ENCODE measurements at places on chromosomes 2 and 18.

DNA sequence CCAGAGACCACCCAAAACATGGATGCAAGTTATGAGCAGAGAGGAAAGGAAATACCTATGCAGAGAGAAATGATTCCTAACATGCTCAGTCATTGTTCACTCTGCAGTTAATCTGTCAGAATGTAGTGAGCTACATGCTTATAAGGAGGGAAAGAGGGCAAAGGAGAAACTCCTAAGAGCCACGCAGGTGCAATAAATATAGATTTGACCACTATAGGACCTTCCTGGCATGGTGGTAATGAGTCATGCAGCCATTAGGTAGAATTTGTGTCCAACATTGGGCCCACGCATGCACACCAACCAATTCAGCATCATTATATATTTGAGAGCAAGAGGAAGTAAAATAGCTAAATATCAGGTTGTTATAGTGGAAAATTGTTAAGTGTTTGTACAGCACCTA is 699.9 kb downstream of the DSC3 start:
- DNase-seq: no peak

DNA sequence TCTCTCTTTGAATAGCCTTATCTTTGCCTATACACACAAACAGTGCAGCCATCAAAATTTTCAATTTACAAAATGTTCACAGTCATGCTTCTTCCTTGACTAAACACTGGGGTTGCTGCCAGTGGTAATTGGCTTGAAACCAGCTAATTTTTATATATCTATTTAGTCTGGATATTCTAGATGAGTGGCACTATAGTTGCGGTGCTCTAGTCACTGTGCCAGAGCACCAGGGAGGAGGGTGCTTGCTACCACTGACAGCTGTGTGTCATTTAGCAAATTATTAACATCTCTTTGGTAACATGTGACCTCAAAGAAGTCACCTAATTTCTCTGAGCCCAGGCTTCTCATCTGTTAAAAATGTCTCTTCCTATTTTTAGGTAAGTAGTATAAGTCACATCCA is 130.4 kb downstream of the MEIS1 start:
- no peak for DNase-seq

DNA sequence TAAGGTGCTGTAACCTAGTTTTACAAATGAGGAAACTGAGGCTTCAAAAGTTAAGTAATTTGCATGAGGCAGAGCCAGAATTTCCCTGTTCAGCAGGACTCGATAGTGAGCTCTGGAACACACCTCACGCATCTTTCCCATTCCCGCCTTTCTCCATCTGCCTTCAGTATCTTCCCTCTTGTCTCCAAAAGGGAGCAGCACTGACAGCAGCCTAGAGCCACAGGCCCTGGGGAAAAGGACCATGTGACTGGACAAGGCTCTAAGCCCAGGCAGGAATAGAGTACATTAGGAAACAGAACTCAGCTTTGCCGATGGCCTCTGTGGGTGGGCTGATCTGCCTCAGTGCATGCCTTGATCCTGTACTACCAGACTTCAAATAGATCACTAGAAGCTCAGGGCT is 21.5 kb downstream of the GPR155 start:
- DNase-seq: no peak

- no peak for DNase-seq
Measured at GRCh38 chr2:108240966-108241365, 1.2 kb downstream of the SULT1C3 start.

- DNase-seq: no peak
Measured at GRCh38 chr2:19835781-19836281, 66.0 kb downstream of the TTC32 start.

DNA sequence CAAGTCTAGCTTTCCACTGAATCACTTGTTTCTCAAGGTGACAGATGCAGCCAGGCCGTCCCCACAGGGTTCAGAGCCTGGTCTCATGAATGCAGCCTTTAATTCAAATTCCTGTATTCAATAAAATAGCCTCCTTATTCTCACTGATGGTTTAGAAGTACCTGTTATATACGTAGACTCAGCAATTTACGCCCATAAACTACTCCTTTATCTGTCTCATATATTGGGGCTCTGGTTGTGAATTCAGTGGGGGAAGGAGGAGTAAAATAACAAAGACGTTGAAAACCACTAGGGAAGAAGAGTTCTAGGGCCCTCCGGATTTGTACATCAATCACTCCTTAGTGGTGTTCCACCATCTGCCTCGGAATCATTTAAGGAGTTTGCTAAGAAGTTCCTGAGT is 1.7 kb downstream of the OBSL1 start:
- no peak for DNase-seq

DNA sequence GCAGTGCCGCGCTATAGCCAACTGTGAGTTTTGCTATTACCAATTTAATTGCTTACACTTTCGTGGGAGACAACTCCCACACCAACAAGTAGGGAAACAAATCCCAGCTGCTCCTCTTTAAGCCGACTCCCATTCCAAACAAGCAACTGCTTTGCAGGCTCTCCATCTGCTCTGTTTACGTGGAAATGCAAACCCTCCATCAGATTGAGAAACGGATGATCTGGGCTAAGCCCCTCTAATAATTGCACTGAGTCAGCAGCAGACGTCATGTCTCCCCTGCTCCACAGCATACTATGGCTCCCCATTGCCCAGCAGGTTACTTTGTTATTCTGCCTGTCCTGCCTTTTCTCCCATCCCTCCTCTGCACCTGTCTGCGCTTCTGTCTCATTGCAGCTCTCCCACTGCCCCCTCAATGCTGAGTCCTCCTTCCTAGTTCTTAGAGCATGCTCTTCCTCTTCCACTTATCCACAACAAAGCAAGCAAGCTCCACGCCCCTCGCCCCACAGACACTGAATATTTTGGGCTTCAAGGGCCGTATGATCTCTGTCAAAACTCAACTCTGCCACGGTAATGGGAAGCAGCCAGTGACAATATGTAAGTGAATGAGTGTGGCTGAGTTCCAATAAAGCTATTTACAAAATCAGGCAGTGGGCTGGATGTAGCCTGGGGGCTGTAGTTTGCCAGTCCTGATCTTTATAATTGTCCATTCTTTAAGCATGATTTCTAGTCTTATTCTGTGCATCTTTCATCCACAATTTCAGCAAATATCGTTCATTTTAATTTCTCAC is 39.5 kb upstream of the ARL4C start:
- DNase-seq: no peak

DNA sequence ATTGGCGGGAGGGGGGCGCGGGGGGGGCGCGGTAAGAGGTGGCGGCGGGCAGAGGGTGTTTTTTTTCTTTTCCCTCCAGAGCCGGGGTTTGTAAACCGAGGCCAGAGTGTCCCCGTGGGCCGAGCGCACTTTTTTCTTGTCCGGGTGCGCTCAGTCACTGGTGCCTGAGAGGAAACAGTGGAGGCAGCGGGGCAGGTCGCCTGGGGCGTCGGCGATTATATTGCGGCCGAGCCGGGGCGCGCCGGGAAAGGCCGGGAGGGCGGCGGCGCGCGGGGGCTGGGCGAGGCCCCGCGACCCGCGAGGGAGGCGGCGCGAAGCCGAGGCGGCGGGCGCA is 275 bp downstream of the HOXD8 start:
- no peak for DNase-seq

DNA sequence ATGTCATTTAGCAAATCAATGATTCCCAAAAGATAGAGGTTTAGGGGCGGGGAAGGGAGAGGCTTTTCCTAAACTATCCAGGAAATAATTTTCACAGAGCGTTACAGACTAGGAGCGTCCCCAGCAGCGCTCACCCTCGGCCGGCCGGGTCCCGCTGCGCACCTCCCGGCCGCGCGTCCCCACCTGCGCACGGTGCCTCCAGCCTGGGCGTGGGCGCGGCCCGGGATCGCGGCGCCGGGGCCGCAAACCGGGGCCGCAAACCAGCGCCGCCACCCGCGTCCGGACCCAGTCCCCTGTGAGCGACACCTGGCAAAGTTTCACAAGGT is 684 bp upstream of the ZCCHC2 start:
- DNase-seq: no peak

DNA sequence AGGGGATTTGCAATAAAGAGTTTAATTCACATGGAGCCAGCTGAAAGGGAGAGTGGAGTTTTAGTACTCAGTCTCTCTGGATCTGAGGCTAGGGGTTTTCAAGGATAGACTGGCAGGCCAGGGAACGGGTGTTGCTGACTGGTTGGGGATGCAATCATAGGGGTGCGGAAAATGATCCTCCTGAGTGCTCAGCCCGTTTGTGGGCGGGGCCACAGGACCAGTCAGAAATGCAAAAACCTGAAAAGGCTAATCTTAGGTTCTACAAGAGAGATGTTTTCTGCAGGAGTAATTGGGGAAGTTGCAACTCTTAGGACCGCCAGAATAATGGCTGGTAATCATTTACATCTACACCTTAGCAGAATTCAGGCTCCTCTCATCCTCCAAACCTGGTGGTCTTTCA is 2.5 kb downstream of the NFU1 start:
- DNase-seq: no peak

DNA sequence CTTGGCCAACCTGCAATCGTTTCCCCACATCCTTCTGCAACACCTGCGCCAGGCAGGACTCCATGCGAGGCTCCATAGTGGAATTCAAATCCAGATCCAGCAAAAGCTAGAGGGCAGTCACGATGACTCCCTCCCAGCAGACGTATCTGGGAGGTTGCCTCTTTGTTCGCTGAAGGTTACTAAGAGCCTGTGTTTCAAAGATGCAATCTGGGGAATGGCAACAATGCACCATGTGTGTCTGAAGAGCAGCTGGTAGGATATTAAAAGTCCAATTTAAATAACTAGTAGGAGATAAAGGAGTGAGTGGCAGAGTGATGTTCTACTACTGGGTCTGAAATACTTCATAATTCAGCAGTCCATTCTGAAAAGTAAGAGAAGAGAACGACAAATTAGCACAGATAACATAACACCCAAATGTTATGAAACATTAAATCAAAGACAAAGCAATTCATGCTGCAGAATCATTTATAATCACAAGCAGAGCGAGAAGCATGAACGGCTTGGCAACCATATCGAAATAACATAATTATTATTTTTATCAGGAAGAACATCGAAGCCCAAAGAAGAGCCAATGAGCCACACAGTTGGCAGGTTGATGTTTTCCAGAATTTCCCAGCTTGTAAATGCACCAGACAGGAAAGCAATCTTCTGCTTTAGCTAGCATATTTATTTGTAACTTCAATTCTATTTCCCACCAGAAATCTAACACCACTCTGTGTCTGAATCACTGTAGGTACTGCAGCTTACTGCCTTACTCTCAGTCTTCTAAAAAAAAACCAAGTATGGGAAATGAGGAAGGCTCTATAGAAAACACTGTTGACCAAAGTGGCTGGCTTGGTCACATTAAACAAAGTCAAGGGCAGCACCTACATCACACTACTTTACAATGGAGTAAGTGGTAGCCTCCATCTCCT is 43.2 kb downstream of the CLASP1 start:
- DNase-seq: no peak

DNA sequence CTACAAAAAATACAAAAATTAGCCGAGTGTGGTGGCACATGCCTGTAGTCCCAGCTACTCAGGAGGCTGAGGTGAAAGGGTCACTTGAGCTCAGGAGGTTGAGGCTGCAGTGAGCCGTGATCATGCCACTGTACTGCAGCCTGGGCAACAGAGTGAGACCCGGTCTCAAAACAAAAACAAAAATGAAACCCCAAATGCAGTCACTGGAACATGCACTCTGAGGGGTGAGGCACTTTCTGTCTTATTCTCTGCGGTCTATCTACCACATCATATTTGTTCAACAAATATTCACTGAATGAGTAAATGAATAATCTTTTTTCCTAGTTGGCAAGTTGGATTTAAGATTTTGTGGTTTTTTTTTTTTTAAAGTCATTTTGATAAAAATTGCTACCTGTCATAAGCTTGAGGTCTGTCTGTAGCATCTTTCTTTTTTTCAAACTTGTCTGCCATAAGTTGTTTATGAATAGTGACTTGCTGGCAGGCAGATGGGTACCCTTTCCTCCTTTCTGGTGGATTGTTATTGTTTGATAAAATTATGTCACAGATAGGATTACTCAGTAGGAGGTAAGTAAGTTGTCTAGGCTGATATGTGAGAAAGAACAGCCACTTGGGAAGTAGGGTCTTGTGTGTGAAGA is 11.8 kb downstream of the CHRNA1 start:
- peak; percentile 36 for DNase-seq

GRCh38 chr2:120793682-120794403 is 58.2 kb downstream of the GLI2 start:
- DNase-seq: no peak

GRCh38 chr18:27996801-27997272 is 180.1 kb downstream of the CDH2 start:
- DNase-seq: no peak

- DNase-seq: no peak
Measured at GRCh38 chr2:222058819-222059445, 239.9 kb downstream of the PAX3 start.

GRCh38 chr2:193818801-193819499 is 1624.2 kb upstream of the TMEFF2 start:
- no peak for DNase-seq

- DNase-seq: no peak
Measured at GRCh38 chr2:119544939-119545475, 758 bp downstream of the CFAP221 start.

DNA sequence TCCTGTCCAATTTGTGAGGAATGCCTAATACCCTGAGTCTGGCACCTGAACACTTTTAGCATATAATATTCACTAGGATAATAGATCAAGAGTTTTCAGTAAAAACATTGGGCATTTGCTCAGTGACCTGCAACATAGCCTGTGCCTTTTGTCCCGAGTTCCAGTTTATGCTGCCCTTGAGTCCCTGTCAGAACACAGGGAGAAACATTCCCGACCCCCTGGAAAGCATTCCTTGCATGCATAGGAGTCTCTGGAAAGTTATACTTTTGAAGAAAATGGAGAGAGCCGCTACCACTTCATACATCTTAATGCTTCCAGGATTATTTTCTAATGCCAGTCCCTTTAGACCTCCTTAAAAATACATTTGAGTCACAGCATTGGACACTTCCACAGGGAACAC is 107.3 kb downstream of the PLCL1 start:
- DNase-seq: no peak

GRCh38 chr2:108554528-108554927 is 20.3 kb downstream of the LIMS1 start:
- no peak for DNase-seq

DNA sequence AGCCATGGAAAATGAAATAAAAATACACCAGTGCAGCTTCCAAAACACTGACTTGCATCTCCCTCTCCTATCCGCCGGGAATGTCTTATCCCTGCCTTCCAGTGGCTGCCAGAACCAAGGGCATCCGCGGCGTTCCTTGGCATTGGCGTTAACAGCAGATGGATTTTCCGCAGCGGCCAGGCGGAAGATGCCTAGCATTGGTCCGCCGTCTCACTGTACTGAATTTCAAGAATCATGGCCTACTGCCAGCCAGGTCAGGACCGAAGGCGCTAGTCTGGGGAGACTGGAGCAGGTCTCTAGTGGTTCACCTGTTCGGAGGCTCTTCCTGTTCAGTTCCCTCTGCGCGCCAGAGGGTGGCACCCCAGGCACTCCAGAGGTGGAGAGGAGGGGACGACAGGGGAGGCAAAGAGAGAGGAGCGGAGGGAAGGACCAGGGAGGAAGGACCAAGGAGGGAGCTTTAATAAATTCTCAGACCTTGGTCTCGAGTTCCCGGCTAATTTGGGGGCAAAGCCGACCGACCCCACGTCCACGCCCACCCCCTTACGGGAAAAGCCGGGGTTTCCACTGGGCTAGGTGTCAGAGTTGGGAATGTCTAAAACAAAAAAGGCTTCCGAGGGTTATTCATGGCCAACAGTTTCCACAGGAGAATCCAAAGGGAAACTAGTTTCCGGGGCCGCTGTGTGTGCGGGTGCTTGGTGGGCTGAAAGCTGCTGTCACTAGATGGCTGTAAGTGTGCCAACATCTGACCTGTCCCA is 3.7 kb upstream of the BCL2L11 start:
- peak; percentile 77 for DNase-seq

GRCh38 chr2:109318150-109318948 is 189.3 kb downstream of the SH3RF3 start:
- no peak for DNase-seq

GRCh38 chr18:62420151-62420512 is 95.0 kb downstream of the TNFRSF11A start:
- DNase-seq: no peak

All from stimulated activated CD8-positive, alpha-beta memory T cell treated with anti-CD3 and anti-CD28 coated beads, Interleukin-4, amount 100 ng/mL, for 48 hours (primary cell).